Lung (tissue), 17 donors: ENCODE measurements at places on chromosomes 5 and 9. TPM values are rescaled to one million over a fixed set of nuclear protein-coding genes. Genes with fewer than 3 reads are reported as not detected.
A peak's percentile ranks its signal among the peaks of the same experiment; 100 is the strongest.

HSD17B3 gene
- total RNA-seq, result not detected

SARDH gene
- 7.3 TPM for total RNA-seq

GRCh38 chr9:23492126-23493002 lies 333.7 kb downstream of the ELAVL2 start:
- DNase-seq, result peak; percentile 56
- H3K4me3 ChIP-seq, result no peak overlapping the region
- H3K27me3 ChIP-seq, result no peaks in the 10 kb centered on the region
- H3K27ac ChIP-seq, result no peak overlapping the region

GHR gene
- 23.8 TPM for total RNA-seq

PCDHA8 gene
- total RNA-seq, result 0.37 TPM

- H3K27me3 ChIP-seq, result no peaks in the 10 kb centered on the region
- DNase-seq, result no peak
- H3K4me3 ChIP-seq, result no peak overlapping the region
- H3K36me3 ChIP-seq, result peaks cover 11% of the 10 kb centered on the region
Measured at GRCh38 chr5:103031607-103032006, 88.3 kb downstream of the GIN1 start.
